Inflammatory macrophage (primary cell): ENCODE measurements at places on chromosomes 5 and 9.
A peak's percentile ranks its signal among the peaks of the same experiment; 100 is the strongest.

GRCh38 chr9:117535973-117536372 lies 121.1 kb upstream of the ASTN2 start:
- no peak for DNase-seq

DNA sequence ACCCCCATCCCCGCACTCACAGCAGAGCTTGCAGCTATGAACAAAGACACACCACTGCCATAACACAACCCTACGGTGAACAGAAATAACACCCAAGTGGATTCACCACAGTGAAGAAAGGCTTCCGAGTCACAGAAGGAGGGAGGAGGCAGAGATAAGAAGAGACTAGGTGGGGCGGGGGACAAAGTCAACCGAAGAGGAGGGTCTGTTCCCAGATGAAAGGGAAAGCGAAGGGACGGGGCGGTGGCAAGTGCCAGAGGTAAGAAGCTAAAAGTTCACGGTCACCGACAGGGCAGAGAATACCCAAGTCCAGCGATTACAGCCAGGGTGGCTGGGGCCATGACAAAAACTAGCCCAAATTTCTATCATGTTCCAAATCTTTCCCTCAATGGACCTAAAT lies 21.0 kb downstream of the EPB41L4B start:
- DNase-seq = no peak

- DNase-seq = no peak
Measured at GRCh38 chr5:132224716-132225115, 2.9 kb downstream of the P4HA2 start.

GRCh38 chr5:67605730-67606585 lies 409.4 kb upstream of the CD180 start:
- no peak for DNase-seq

DNA sequence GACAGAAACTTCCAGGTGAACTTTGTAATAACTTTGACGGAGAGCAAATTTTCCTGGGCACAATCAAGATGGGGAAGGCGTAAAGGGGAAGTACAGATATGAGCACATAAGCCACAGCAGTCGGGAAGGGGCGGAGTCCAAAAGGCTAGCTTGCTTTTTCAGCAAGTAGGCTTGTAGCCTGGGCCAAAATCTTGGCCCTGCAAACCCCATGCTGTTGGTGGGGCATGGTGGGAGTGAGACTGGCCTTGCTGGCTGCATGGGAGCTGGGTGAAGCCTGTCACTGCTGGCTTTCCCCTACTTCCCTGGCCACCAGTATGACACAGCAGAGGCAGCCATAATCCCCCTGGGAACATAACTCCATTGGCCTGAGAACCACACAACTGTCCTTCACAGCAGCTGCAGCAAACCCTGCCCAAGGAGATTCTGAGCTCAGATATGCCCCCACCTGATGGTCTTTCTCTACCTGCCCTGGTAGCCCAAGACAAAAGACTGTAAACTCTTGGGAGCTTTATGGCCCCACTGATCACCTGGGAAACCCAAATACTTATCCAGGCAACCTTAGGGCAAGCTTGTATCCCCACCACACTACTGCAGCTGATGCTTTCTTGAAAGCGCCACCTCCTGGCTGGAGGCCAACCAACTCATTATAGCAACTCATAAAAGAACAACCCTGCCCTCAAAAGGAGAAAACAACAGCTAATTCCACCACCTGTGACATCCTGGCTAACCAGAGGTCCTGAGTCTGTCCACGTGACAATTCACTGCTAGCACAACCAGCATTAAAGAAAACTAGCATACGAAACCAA lies 24.0 kb downstream of the DCTN4 start:
- DNase-seq = peak; percentile 95

DNA sequence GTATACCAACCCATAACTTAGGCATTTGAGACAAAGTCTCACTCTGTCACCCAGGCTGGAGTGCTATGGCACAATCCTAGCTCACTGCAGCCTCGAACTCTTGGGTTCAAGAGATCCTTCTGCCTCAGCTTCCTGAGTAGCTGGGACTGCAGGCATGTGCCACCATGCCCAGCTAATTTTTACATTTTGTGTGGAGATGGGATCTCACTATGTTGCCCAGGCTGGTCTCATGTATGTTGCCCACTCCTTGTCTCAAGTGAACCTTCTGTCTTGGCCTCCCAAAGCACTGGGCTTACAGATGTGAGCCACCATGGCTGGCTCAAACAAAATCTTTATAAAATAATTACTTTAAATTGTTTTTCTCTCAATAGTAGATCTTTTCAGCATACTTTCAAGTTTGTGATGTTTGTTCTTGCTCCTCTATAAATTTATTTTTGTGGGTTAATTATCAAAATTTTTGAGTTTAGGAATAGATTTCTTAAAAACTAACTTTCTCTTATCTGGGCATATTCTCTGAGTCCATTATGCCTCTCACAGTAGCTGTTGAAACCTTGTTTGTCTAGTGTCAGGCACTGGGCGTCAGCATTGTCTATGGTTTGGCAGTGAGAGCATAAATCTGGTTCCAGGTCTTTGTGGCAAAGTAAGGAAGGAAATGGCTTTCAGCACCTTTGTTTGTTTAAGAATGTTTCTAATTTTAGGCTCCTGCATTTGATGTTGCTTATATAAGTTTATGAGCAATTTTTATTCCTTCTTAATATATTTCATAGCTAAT lies 38.7 kb downstream of the NLN start:
- peak; percentile 20 for DNase-seq

DNA sequence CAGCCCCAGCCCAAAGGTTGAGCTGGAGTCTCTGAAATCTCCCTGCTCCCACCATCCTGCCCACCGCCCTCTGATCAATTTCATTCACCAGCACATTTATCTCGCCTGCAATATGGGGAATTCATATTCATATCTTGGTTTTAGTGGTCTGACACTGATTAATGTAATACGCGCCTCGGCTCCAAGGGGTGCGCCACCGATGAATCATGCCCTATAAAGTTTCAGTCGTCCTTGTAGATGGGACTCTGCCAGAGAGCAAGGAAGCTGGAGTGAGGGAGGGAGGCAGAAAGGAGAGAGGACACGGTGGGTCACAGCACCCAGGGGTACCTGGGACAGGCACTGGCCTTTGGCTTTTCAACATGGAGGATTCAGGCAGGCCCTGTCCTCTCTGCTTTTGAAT lies 8.9 kb downstream of the IRX1 start:
- no peak for DNase-seq

- no peak for DNase-seq
Measured at GRCh38 chr5:95554331-95554646, 488 bp downstream of the SKIC3 start.

- DNase-seq = no peak
Measured at GRCh38 chr5:52668544-52669185, 119.1 kb upstream of the ITGA1 start.

- no peak for DNase-seq
Measured at GRCh38 chr5:103114440-103114839, 5.5 kb downstream of the GIN1 start.

DNA sequence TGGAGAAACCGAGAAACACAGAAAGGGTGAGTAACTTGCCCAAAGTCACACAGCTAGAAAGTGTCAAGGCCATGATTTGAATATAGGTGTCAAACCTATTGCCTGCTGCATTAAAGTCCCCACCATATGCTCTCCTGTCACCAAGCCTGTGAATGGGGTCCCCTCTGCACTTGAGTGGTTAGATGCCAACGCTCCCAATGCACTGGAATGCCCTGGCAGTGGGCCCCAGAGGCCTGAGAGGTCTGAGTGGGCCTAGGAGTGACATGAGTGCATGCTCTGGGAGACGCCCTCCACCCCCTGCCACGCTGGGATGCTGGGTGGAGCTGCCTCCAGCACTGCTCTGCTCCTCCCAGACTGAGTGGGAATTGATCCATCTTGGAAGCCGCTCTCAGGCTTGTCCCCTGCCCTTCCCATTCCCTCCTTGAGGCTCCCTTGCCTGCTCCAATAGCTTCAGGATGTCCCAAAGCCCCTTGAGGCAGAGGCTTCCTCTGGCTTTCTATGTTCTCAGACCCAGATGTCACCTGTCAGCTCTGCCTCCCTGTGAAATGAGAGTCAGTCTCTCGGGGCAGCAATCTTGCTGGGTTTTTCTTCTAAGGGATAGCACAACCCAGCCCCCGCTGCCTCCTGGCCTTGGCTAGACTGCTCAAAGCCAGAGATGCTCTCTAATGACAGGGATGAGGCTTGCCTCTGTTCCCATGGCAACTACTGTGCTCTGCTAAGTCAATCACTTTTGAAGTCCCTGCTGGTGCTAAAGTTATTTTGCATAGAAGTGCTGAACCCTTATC lies 6.6 kb upstream of the ARSI start:
- DNase-seq = no peak

- no peak for DNase-seq
Measured at GRCh38 chr9:7579351-7579750, 220.2 kb downstream of the DMAC1 start.
